ENCODE measurements at places on chromosomes 1 and 21. TPM values are rescaled to one million over a fixed set of nuclear protein-coding genes. Genes with fewer than 3 reads are reported as not detected.

Gene OVAAL
- not detected for total RNA-seq

Gene LEFTY1
- total RNA-seq = not detected

Gene FALEC
- not detected for total RNA-seq

Gene HRNR
- not detected for total RNA-seq

Gene CYP4B1
- not detected for total RNA-seq

Gene HSPA6
- total RNA-seq = 0.16 TPM
